Activated naive CD8-positive, alpha-beta T cell treated with anti-CD3 and anti-CD28 coated beads, Interleukin-2, amount 50 U/mL, for 24 hours (primary cell): ENCODE measurements at places on chromosomes 1 and 21.

DNA sequence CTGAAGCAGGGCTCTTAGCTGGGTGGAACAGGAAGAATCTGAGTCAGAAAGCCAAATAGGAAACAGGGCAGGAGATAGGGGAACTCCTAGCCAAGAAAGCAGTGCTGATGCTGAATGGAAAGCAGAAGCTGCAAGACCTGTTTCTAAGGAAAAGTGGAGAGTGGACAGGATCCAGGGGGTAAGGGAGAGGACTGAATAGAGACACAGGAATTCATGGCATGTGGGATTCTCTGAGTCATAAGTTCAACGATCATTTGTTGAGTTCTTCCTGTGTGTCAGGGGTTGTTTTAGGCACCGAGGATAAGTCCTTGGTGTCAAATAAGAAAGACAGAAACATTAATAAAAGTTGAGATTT, 153.8 kb upstream of the FGGY start:
- no peak for DNase-seq

DNA sequence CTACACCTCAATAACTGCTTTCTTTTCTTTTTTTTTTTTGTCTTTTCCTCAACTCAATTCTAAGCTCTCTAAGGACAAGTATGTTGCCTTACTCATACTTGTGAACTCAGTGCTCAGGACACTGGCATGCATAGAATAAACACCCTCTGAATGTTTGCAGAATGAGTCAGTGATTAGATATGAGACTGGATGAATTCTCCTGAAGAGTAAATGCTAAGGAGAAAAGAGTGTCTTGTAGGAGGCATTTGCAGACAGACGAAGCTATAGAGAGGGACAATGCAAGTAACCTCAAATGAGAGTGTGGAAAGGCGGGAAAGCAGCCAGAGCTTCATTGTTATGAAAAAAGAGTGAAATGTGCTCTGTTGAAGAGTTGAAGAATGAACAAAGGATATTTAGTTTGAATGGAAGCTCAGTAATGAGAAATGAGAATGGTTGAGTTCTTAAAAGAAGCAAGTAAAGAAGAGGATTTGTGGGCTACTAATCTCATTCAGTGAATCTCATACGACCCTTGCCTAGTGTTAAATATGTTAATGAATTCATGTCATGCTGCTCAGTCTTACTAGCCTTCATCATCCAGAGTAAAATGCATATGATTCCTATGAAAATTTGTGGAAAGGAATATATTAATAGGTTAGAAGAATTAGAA, 166.1 kb upstream of the DPYD start:
- no peak for DNase-seq

DNA sequence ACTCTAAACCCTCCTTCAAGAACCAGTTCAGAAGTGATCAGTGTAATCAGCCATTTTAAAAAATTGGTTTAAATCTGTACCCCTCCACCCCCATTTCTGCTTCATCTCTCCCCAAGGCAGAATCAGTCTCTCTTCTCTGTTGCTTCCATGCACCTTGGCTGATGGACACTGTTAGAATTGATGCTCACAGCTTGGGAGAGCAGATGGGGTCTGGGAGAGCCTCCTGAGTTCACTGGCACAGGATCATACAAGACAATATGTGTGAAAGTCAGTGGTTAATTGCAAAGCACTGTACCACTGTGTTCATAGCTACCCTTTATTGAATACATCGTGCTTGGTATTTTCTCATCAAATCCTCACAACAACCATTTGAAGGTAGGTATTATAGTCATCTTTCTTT, 140.9 kb downstream of the ROR1 start:
- no peak for DNase-seq

GRCh38 chr1:18532390-18533170, 51.9 kb downstream of the KLHDC7A start:
- no peak for DNase-seq

GRCh38 chr1:41813755-41814745, 104.7 kb downstream of the HIVEP3 start:
- DNase-seq: no peak

GRCh38 chr1:8259498-8260290, 58.2 kb upstream of the SLC45A1 start:
- no peak for DNase-seq

- DNase-seq: no peak
Observed at GRCh38 chr1:239458144-239458500, 71.8 kb downstream of the CHRM3 start.
